ENCODE measurements at places on chromosomes 5 and 9.
A peak's percentile ranks its signal among the peaks of the same experiment; 100 is the strongest.

DNA sequence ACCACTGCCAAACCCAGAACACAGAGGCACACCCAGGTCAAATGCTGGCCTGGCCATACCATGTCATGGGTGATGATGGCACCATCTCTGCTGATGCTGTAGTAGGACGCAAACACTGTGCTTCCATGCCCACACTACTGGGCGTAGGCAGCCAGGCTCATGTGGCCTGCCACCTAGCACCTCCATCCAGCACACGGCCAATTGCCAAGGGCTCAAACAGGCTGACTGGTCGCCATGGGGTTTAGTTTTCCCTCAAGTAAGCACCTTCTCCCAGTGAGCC lies 39.4 kb downstream of the BICD2 start:
- DNase-seq: no peak

DNA sequence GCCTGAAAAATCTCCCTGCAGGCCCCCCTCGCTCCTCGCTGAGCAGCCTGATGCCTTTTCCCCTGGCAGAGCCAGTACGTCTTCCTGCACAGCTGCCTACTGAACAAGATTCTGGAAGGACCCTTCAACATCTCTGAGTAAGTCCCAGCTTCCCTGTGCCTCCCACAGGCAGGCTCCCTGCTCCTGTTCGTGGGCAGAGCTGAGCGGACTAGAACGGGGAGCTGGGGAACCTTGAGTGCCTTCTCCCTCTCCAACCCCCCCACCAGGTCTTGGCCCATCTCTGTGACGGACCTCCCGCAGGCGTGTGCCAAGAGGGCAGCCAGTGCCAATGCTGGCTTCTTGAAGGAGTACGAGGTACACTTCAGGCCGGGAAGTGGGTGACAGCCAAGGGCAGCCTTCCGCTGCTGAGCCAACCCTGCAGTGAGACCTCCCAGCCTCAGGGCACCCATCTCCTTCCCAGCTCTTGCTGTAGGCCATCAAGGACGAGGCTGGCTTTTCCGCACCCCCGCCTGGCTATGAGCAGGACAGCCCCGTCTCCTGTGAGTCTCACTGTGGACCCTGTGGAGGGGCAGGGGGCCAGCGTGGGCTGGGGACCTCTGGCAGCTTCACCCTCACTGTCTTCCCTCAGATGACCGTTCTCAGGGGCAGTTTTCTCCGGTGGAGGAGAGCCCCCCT lies 21.1 kb upstream of the SPTLC1 start:
- DNase-seq: no peak

- DNase-seq: no peak
Observed at GRCh38 chr5:1343931-1344901, 683 bp downstream of the CLPTM1L start.

GRCh38 chr5:122073018-122073417 lies 5.0 kb downstream of the LOX start:
- DNase-seq: no peak

- DNase-seq: peak; percentile 69
Observed at GRCh38 chr5:81194633-81195334, 38.3 kb upstream of the CKMT2 start.

DNA sequence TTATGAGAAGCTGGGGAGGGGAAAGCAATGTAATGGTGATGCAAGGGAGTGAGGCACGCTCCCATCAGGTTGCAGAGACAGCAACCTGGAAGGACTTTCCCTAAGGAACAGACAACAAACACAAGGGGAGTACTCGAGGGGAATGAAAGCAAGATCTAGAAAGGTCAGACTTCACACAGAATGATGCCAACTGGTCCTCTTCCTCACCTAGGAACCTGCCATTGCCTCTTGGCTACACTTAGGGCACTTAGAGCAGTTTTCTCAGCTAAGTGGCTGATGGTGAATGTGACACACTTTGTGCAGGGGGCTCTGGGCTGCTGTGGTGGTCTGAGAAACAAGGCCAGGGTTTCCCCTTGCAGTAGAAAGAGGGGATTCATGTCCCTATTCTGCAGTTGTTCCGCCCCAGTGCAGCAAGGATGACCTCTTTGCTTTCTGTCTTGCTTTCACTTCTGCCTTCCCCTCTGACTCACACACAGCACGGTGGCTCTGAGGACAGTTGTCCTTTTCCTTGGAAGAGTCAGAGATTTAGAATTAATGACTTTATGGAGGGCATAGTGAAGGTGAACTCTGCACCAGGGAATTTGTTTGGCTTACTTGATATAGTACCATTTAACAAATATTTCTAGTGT lies 394.0 kb upstream of the KLF4 start:
- DNase-seq: no peak

DNA sequence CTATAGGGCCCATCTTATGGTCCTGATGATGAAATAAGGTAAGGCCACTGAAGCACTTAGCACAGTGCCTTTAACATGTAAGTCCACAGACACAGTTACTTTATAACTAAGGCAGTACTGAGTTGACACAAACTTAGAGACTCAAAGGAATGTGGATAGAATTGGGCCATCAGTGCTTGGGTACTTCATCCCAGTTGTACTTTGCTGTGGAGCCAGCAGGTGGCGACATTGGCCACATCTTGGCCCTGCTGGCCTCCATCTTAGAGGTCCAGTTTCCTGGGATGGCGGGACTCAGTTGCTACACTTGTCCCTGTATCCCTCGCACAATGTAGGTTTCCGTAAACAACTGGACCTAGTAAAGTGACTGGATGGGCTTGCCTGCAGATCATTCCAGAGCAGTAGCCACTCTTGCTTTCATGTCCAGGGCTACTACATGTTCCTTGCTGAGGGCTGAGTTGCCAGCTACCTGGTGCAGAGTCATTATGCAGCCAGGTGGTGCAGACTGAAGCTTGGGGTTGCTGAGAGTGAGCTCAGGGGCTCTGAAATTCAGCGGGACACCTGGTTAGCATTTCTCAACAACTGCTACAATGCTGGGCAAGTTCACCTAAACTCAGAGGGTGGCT lies 10.6 kb downstream of the MTAP start:
- peak; percentile 54 for DNase-seq

DNA sequence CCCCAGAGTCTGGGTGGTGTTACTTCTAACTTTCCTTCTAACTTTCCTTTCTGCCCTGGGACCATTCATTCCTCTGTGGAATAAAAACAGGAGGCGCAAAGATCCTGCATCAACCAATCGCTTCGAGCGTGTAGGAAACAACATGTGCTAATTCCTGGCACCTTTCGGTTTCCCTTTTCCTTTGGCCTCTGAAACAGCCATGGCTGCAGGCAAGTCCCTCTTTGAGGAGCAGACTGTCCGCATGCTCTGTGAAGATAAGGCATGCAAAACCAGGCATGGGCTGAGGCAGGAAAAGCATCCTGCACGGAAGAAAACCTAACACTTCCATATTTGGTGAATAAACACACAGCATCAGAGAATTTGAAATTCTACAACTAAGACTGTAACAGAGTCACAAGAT lies 128.3 kb downstream of the HSD17B3 start:
- no peak for DNase-seq

DNA sequence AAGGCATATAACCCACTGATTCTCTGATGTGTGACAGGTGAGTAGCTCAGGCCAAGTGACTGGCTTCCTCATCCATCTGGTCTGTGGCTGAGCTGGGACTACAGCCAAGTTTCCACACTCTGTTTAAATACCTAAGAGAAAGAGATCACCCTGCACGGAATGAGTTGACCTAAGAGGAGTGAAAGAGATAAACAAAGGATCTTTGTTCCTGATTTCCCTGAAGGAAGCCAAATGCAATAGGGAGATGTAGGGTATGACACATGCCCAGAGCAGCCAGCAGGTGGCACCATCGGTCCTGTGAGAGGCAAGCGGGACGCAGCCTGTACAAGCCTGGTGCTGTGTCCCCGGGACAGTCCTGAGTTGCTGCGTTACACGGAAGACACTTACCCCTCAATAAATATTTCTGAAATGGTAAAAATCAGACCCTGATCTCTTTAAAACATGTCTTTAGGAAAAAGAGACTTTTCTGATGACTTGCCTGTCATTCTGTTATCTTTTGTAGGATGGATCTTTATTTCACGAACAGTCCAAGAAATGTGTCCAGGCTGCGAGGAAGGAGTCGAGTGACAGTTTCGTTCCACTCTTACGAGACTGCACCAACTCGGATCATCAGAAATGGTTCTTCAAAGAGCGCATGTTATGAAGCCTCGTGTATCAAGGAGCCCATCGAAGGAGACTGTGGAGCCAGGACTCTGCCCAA lies 41.1 kb downstream of the GALNT12 start:
- DNase-seq: peak; percentile 67

DNA sequence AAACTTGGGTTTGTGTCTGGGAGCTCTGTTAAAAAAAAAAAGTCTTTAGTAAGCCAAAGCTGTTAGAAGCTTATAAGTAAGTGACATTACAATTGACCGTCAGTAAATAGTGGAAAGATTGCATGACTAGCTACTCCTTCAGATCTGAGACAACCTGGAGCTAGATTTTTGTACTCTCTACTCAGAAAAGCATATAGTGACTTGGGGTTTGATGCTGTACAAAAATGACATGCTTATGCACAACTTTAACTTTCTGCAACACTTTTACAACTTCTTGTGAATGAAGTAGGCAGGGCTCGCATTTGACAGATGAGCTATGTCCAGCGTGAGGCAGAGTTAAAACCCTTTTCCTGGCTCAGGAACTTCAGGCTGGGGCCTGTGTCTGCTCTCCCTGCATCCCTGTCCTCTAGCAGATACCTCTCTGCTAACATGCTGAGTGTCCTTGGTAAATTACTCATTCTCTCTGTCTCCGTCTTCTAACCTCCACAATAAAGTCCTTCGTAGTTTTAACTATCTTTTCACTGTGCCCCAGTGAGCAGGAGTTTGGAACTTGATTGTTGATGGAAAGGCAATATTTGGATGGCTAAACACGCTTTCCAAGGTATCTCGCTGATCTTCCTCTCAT lies 471 bp upstream of the GHR start:
- no peak for DNase-seq

DNA sequence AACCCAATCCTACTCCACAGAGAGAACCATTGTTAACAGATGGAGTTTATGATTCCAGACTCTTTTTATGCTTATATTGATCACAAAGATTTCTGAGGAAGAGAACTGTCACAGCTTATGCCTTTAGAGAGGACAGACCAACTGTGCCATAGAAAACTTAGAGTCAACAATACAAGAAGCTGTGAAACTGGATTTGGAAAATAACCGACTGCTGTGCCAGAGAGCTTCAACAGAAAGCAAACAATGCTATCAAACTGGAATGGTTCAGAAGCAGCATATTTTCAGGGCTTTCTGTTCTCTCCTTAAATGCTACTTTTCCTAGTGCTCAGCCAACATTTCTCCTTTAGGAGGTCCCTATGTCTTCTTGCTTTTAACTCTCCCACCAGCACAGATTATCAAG lies 5.0 kb downstream of the DCTN4 start:
- DNase-seq: no peak

DNA sequence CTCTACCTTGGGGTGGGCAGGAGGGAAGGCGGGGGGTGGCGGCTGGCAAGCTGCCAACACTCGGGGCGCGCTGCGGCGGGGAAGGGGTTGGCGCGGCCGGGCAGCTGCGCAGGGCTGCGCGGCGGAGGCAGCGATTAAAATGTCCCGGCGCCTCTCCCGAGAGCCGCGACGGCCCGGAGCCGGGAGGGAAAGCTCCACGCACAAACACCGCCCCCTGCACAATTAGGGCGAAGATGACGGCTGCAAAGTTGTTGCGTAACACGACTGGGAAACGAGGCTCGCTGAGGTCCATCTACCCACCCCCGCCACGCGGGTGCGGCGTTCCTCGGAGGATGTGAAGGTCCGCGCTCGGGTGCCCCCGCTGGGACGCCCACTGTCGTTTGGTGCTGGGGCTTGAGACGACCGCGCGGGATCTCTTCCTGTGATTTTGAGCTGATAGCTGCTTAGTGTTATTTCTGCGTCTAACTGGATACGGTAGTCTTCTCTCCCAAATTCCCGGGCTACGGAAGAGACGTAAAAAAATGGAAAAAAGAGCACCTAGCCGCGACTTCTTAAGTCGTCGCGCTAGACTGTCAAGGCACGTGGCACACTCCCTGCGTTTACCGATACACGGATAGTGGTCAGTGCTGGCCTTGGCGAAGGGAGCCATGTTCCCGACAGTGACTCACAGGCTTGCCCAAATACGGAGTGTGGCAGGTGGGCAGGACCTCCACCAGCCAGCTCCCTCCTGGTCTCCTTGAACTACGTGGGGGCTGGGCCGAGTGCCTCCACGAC lies 958 bp upstream of the NFIL3 start:
- DNase-seq: peak; percentile 63

DNA sequence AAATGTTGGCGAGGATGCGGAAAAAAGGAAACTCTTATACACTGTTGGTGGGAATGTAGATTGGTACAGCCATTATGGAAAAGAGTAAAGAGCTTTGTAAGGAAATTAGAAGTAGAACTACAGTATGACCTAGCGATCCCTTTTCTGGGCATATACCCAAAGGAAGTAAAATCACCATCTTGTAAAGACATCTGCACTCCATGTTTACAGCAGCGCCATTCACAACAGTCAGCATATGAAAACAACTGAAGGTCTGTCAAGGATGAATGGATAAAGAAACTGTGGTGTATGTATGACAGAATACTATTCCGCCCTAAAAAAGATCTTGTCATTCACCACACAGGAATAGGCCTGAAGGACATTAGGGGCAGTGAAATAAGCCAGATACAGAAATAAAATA lies 27.7 kb upstream of the SLC25A51 start:
- DNase-seq: no peak

GRCh38 chr5:1083823-1084605 lies 27.8 kb downstream of the SLC12A7 start:
- no peak for DNase-seq

GRCh38 chr9:126436545-126437267 lies 110.1 kb downstream of the MVB12B start:
- no peak for DNase-seq
